SW480 (cell line): ENCODE measurements at places on chromosomes 3 and 15.

- no peak for DNase-seq
Observed at GRCh38 chr3:149077628-149078027, 8.7 kb downstream of the HLTF start.

DNA sequence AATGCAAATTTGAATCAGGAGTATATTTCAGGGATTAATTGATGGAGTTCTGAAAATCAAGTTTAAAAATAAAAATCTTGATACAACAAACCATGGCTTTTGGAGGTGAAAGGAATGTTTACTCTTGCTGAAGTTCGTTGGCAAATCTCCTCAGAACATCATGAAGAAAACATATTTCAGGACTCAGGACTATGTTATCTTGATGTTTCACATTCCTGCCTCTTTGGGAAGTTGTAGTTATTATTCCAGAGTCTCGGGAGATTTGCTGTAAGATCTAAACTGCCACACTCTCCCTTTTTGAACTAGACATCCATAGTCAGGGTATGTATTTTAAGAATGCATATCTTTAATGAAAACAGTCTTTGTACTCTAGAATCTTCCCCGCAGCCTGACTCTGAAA is 271.2 kb downstream of the RBMS3 start:
- no peak for DNase-seq

DNA sequence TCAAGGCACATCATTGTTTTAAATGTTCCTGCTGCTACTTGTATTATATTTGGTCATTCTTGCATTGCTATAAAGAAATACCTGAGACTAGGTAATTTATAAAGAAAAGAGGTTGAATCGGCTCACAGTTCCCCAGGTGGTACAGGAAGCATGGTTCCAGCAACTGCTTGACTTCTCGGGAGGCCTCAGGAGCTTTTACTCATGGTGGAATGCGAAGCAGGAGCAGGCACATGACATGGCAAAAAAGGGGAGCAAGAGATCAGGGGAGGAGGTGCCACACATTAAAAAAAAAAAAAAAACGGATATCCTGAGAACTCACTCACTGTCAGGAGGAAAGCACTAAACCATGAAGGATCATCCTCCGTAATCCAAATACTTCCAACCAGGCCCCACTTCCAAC is 286.9 kb upstream of the PLSCR5 start:
- no peak for DNase-seq

DNA sequence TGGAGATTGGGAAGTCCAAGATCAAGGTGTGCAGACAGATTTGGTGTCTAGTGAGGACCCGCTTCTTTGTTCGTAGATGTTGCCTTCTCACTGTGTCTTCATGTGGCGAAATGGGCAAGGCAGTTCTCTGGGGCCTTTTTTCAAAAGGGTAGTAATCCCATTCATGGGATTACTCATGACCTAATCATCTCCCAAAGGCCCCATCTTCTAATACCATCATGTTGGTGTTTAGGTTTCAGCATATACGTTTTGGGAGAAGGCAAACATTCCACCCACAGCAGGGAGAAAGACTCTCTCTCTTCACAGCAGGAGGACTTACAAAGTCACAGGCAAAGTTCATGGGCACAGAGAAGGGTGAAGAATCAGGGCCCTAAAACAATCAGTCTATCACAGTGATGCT is 252.1 kb downstream of the RPLP1 start:
- DNase-seq, result no peak

- DNase-seq, result peak; percentile 26
Observed at GRCh38 chr3:69309814-69310213, 76.1 kb downstream of the FRMD4B start.
